ENCODE measurements at places on chromosomes 3 and 15.

- no peak for DNase-seq
These were observed 46.0 kb upstream of the SLC6A1 start for GRCh38 chr3:10946526-10946925.

GRCh38 chr3:9019259-9019961 is 56.1 kb upstream of the RAD18 start:
- no peak for DNase-seq

DNA sequence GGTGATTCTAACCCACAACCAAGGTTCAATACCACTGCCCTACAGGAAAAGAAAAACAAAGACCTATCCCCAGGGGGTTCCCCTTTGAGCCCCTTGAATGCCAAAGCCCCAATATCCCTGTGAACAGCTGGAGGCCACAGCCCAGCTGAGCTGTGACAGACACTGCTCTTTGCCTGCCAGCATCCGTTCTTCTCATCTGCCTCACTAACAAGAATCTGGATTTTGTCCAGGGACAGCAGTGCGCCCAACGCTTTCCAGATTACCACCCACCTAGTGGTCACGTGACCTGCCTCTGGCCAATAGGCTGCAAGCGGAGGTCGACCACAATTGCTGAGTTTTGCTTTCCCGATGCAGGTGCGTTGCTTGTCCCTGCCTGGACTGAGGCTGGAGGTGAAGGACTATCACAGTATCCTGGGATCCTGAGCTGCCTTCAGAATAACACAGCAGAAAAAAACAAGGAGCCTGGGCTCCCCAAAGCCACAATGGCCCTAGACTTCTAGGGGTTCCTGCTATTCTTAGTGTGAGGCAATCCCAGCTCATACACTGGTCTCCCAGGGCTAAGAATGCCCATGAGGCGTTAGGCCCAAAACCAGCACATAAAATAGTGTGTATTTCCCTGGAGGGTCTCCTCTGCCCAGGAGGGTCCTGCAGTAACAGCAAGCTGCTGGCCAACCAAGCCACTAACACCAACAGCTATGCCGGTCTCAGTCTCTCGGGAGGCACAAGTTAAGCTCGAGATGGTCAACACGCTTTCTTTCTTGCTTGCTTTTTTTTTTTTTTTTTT is 13.8 kb downstream of the BDH1 start:
- no peak for DNase-seq

- DNase-seq = no peak
These were observed 245.4 kb downstream of the SLCO3A1 start for GRCh38 chr15:92098869-92099268.

DNA sequence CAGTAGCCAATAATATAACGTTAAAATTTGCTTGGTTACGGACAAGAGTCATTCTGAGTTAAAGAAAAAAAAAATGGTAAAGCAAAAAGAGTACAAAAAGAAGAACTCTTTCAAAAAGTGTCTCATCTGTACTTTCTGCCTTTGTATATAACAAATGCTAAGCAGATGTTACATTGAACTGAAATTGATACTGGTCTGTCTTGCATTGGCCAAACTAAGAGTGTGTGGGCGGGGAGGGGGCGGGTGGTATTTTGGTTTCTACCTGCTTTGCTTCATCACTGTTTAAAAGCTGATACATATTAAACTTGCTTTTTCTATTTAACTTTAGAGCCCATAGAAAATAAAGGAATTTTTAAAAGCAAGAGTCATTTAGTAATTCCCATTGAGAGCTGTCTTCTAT is 215.0 kb upstream of the THBS1 start:
- no peak for DNase-seq

- no peak for DNase-seq
These were observed 279.2 kb downstream of the PDCD6IP start for GRCh38 chr3:34077417-34078195.

DNA sequence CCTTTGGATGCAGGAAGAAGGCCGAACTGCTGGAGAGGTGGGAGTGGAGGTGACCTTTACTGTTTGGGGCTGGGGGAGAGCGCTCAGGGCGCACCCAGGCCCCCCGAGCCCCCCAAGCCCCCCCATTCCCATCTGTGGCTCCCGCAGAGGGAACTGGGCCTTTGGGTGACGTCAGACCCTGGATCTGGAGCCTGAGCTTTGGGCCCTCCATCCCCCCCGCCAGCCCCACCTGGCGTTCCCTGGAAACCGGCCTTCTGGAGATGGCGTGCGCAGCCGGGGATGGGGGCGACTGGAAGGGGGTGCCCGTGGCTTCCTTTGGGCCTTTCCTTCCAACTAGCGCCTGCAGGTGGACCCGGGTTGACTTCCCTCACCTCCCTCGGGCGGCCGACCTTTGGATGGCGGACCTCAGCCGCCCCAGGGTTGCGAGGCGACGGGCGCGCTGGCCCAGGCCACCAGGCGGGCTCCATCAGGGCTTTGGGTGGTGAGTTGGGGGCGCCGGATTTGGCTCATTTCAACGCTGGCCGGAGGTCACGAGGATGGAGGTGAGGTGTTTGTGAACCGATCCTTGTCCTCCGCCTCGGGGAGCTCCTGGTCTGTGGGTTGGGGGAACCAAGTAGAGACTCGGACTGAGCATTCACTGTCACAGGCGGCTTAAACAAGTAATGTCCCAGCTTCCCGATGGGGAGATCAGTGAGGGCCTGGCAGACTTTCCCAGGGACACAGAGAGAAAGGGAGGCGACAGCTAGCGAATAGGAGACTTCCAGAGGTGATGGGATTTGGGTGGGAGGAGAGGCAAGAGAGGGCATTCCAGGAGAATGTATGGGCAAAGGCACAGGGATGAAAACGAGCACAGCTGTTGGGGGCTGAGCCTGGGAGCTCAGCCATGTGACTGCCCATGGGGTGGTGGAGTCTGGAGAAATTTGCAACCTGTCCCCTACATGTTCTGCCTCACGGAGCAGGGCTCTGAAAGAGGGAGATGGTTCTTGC is 709 bp downstream of the SCAMP5 start:
- DNase-seq = no peak

GRCh38 chr3:17055374-17056276 is 170.9 kb downstream of the PLCL2 start:
- no peak for DNase-seq

DNA sequence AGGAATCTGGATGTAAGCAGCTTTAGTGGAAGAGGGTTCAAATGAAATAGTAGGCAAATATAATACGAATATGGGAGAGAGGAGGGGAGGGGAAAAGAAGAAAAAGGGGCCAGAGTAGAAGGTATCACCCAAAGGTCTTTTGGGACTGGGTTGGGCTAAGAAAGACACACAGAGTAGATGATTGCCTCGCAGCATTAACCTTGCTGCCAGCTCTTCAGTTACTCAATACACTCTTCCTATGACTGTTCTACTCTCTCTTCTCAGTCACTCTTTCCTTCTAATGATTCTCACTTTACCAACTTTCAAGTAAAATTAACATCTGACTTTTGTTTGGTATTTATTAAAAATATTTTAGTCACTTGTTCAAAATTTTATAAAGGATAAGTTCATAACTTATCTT is 52.8 kb downstream of the CLASP2 start:
- no peak for DNase-seq

- DNase-seq = peak; percentile 57
These were observed 2.7 kb downstream of the BCL6 start for GRCh38 chr3:187742351-187743171.

GRCh38 chr3:16897254-16897926 is 12.6 kb downstream of the PLCL2 start:
- DNase-seq = no peak

- no peak for DNase-seq
These were observed 253.0 kb upstream of the ADAMTS9 start for GRCh38 chr3:64940596-64941348.

Data from inflammatory macrophage (primary cell).